ENCODE measurements at places on chromosomes 2 and 18.
A peak's percentile ranks its signal among the peaks of the same experiment; 100 is the strongest.

GRCh38 chr2:218679119-218679518 lies 7.2 kb downstream of the STK36 start:
- DNase-seq = no peak

DNA sequence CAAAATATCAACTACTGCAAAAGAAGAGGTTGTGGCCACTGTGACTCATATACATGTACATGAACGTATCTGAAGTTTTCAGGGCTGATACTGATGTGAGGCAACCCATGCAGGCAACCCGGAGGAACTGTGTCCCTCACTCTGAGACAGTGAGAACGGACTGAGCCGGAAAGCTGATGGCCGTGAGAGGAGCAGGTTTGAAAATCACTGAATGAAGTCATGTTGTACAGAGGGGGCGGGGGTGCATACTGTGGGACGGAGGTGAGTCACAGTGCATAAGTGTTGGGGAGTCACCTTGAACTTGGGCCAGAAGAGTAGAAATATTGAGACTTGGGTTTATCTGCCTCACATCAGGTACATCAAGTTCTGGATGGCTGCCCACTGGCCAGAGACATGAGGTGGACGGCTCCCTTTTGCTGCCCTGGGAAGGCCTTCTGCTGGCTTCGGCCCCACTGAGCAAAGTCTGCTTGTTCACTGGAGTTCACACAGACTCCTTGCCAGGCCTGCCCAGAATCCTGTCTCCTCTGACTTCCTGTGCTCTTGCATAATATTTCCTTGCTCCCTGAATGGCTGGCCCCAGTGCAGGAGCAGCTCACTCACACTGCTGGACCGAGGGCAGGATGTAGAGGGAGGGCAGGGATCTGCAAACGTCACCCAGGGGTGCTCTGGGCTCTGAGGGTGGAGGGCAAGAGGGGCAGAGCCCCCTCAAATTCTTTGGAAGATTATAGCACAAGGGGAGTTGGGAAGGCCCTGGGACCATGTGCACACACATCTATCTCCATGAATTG lies 18.1 kb downstream of the EPAS1 start:
- DNase-seq = peak; percentile 22

- peak; percentile 87 for DNase-seq
Observed at GRCh38 chr2:15577071-15577735, 14.5 kb upstream of the DDX1 start.

DNA sequence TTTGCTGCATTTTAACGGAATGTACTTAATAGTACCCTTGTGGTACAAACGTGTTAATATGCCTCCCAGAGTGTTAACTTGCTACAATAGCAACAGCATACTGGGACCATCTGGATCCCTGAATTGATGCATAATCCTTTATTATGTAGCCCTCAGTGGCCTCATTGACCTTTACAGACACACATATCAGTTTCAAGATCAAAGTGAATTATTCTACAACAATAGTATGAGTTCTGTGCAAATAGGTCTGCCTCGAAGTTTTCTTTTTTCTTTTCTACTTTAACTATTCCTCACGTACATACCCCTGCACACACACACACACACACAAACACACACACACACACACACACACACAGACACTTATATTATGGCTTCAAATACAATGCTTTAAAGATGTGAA lies 1622.1 kb downstream of the LRP1B start:
- DNase-seq = no peak

DNA sequence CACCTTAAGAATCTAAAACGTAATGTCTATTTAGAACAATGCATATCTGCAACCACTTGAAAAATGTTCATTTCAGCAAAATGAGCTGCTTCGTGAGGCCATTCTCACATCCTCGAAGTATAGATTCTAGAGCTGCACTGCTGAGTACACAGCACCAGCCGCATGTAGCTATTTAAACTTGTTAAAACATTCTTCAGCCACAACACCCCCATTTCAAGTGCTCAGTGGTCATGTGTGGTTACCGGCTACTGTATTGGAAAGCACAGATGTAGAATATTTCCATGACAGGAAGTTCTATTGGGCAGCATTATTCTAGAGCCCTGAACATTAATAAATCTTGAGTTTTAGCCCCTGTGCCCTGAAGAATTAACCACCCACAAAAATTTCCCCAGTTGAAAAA lies 35.0 kb downstream of the SUMO1 start:
- DNase-seq = no peak
